ENCODE measurements at places on chromosomes 1 and 21. TPM values are rescaled to one million over a fixed set of nuclear protein-coding genes. Genes with fewer than 3 reads are reported as not detected.

DNA sequence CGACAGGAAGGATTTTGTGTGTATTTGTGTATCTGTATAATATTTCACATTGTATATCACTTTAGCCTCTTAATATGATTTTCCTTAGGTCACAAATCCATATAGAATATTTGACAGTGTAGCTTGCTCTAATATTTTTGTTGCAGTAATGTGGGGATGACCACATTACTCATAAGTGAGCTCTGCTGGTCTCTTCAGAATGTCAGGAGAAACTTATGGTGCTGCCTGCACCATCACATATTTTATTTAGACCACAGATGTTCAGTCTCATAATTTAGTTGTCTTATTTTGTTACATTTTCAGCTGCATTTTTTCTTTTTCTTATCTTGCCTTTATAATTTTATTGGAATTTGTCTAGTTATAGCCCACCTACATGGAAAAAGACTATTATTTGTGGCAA, 205.3 kb downstream of the PBX1 start:
- no peak overlapping the region for H3K4me3 ChIP-seq
- peaks cover 6% of the 10 kb centered on the region for H3K36me3 ChIP-seq
- no peaks in the 10 kb centered on the region for H3K4me1 ChIP-seq
- H3K27me3 ChIP-seq, result no peaks in the 10 kb centered on the region
- no peak overlapping the region for H3K27ac ChIP-seq
- DNase-seq, result no peak

DNA sequence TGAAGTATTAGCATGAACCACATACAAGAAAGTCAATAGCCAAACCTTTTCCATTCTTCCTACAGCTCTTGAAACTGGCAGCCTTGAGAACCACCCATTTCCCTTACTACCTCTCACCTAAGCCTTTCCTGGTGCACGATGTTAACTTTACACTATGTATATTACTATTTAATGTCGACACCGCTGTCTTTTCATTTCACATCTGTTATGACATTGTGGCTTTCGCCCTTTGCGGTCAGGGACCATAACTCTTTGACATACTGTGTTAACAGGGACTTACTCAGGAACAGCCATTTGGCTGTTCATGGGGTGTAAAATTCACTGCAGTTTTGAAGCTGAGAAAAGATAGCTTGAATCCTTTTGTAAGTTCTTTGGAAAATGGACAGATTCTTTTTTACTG, 21.1 kb upstream of the GPR88 start:
- DNase-seq, result no peak
- no peaks in the 10 kb centered on the region for H3K27me3 ChIP-seq
- H3K36me3 ChIP-seq, result 0 out of 2 replicates have a peak, but pooled peaks cover 2% of the 10 kb centered on the region
- no peak overlapping the region for H3K27ac ChIP-seq
- H3K4me3 ChIP-seq, result no peak overlapping the region

DNA sequence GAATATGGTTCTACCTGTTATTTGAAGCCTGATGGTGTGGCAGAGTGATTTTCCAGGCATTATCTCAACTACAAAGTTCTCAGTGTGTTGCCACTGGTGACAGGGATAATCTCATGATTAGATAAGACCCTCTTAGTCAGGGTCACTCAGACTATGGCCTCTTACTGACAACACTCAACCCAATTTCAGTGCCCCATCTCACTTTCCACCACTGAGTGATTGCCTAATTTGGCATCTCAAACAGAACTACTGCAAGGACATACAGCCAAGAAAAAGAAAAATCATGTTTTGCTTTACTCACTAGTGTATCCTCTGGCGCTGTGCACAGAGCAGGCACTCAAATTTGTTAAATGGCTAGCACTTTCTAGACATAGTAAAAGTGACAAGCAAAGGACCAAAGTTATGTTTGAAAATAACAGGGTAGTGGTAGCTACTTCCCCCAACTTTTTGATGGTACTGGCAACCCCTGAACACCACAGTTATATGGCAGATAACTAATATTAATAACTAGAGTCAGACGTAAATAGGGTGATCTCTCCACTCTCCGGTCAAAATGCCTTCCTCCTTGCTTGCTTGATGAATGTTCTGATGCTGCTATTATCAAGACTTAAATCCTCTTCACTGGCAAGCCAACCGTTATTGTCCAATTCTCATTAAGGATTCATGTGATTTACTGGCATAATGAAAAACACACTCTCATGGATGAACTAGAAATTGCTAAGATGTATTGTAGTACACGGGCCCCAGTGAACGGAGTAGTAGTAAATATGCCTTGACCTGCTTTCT, 37.1 kb upstream of the SLC30A10 start:
- H3K4me1 ChIP-seq, result no peaks in the 10 kb centered on the region
- H3K36me3 ChIP-seq, result no peaks in the 10 kb centered on the region
- DNase-seq, result no peak
- no peak overlapping the region for H3K27ac ChIP-seq
- no peak overlapping the region for H3K4me3 ChIP-seq
- no peaks in the 10 kb centered on the region for H3K27me3 ChIP-seq

DNA sequence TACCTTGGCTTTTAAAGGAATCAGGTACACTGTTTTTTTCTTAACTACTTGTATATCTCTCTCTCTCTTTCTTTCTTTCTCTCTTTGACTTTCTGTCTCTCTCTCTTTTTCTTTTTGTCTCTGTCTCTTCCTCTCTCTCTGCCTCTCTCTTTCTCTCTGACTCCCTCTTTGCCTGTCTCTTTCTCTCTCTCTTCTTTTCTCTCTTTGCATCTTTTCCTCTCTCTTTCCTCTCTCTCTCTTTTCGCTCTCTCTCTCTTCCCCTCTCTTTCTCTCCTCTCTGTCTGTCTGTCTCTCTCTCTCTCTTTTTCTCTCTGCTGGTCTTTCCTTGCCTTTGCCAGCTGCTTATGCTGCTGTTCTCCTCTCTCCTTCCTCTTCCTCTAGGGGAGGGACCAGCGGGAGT, 143.2 kb downstream of the TRIM33 start:
- H3K27ac ChIP-seq, result no peak overlapping the region
- H3K36me3 ChIP-seq, result peaks cover 10% of the 10 kb centered on the region
- H3K4me1 ChIP-seq, result no peaks in the 10 kb centered on the region
- H3K27me3 ChIP-seq, result no peaks in the 10 kb centered on the region
- no peak overlapping the region for H3K4me3 ChIP-seq
- DNase-seq, result no peak

GRCh38 chr1:4083231-4084047, 183.4 kb upstream of the C1orf174 start:
- no peak overlapping the region for H3K4me3 ChIP-seq
- no peaks in the 10 kb centered on the region for H3K27me3 ChIP-seq
- peaks cover 6% of the 10 kb centered on the region for H3K36me3 ChIP-seq
- H3K27ac ChIP-seq, result no peak overlapping the region
- DNase-seq, result no peak

DNA sequence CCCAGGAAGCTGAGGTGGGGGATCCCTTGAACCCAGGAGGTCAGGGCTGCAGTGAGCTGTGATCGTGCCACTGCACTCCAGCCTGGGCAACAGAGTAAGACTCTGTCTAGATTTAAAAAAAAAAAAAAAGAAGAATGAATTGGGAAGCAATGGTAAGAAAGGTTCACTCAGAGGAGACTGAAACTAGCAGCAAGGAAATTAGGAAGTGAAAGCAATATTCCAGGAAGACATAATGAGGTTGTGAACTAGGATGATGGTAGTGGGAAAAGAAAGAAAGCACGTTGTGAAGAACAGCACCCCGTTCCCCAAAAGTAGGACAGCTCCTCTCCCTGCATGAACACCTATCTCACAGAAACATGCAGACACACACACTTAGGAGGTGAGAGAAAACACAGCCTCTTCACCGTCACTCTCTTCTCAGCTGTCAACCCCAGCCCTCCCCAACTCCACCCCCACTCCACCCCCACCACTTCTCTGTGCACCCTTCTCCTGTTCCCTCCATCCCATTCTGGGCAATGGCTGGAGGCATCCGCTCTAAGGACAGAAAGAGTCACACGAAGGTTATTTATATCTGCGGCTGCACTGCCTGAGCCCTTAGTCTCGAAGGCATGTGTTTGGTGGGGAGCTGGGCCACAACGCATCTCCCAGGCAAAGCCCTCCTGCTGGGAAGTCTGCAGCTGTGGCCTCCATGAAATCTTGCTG, 101.8 kb upstream of the LPGAT1 start:
- no peak overlapping the region for H3K4me3 ChIP-seq
- DNase-seq, result no peak
- H3K4me1 ChIP-seq, result peaks cover 9% of the 10 kb centered on the region
- no peak overlapping the region for H3K27ac ChIP-seq
- no peaks in the 10 kb centered on the region for H3K27me3 ChIP-seq

DNA sequence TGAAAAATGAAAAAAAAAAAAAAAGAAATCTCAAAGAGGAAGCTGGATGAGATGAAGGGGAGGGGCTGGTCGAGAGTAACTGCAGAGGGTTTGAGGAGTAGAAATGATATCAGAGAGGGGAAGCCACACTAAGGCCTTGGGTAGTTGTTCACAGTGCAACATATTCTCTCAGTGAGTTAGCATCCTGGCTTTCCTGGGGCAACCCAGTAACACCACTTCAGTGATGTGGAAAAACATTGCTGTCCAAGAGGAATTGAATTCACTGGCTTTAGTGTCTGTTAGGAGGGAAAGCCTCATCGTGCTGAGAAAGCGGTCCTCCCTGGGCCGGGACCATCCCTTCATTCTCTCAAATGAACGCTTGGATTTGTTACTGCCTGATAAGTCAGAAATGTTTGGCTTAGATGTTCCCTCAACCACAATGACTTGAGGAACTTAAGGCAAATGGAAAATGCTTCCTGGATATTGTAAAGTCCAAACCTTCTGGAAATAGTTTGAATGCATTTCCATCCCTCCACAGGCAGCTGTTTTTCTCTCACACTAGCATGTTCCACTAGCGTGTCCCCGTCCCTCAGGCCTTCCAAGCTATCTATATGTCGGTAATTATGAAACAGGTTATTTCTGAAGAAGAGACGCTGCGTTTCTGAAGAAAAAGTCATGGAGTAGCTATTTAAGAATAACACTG, 12.2 kb downstream of the TGFB2 start:
- H3K27me3 ChIP-seq, result no peaks in the 10 kb centered on the region
- DNase-seq, result no peak
- no peaks in the 10 kb centered on the region for H3K36me3 ChIP-seq
- H3K27ac ChIP-seq, result no peak overlapping the region

GRCh38 chr1:234667600-234668576, 57.9 kb upstream of the IRF2BP2 start:
- no peak overlapping the region for H3K4me3 ChIP-seq
- no peaks in the 10 kb centered on the region for H3K27me3 ChIP-seq
- no peaks in the 10 kb centered on the region for H3K4me1 ChIP-seq

The OR14K1 gene
- total RNA-seq, result not detected

The KIRREL1 gene
- total RNA-seq, result 29.9 TPM

The HAO2 gene
- total RNA-seq, result 0.61 TPM
